ENCODE measurements at places on chromosomes 12 and 14.
A peak's percentile ranks its signal among the peaks of the same experiment; 100 is the strongest.

- DNase-seq, result no peak
Measured at GRCh38 chr12:46259071-46259470, 9.8 kb downstream of the SLC38A1 start.

DNA sequence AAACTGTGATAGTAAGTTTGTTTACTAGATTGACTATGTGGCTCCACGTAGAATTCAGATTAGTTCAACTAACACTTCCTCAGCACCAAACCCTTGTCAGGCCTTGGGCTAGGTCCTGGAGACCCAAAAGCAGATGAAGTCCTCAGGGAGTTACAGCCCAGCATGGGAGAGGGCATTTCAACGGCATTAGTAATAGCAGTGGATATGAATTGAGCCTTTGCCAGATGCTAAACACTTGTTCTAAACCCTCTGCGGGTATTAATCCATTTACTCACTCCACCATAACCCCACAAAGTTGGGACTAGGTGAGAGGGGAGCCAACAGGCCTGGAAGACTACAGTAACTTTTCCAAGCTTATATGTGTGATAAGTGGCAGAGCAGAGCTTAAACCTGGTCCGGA lies 714.6 kb downstream of the DIO2 start:
- DNase-seq, result no peak

DNA sequence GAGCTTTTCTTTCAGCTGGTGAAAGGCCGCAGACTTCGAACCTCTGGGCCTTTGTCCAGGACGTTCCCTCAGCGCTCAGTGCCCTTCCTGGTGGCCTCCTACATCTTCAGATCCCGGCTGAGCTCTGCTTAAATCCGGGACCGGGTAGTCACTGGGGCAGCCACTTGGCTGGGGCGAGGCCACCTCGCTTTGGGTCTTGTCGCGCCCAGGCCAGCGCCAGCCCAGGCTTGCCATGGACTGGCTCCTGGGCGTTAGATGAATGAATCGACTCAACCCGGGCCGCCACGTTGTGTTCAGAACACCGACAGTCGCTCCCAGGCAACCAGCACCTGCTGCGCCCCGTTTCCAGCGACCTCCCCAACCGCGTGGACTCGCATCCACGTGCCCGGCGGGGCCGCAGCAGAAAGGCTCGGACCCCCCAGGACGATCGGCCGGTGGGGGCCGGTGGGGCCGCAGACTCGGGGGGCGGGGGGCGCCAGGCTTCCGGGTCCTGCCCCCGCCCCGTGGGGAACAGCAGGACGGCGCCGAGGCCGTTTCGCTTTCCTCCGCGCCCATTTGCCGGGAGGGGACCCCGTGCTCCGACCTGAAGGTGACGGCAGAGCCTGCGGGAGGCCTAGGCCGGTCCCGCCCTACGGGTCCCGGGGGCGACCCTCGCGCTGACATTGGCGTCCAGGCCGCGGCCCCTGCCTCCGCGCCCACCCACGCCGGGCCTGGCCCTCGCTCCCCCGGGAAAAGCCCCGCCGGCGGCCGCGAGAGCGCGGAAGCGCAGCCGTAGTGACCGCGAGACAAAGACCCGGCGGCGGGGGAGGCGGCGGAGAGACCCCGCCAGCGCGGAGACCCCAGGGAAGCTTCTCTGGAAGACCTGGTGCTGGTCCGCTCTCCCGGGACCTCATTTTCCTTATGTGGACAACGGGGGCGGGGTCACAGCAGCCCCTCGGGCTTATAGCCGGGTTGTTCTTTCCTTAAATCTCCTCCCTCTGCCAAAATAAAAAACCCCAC lies 37.3 kb upstream of the RCOR1 start:
- DNase-seq, result no peak

GRCh38 chr14:97262336-97262735 lies 465.2 kb downstream of the VRK1 start:
- DNase-seq, result no peak

- no peak for DNase-seq
Measured at GRCh38 chr12:96321941-96322340, 78.3 kb downstream of the CDK17 start.

- peak; percentile 62 for DNase-seq
Measured at GRCh38 chr14:75427482-75428229, at the start of gene JDP2. TSS of gene JDP2 (plus strand) at chr14:75428022. CDS start at chr14:75437921, 9,899 bp downstream.

- no peak for DNase-seq
Measured at GRCh38 chr14:104307627-104308401, 169.4 kb downstream of the KIF26A start.

- no peak for DNase-seq
Measured at GRCh38 chr12:45577844-45578399, 151.6 kb upstream of the ARID2 start.

DNA sequence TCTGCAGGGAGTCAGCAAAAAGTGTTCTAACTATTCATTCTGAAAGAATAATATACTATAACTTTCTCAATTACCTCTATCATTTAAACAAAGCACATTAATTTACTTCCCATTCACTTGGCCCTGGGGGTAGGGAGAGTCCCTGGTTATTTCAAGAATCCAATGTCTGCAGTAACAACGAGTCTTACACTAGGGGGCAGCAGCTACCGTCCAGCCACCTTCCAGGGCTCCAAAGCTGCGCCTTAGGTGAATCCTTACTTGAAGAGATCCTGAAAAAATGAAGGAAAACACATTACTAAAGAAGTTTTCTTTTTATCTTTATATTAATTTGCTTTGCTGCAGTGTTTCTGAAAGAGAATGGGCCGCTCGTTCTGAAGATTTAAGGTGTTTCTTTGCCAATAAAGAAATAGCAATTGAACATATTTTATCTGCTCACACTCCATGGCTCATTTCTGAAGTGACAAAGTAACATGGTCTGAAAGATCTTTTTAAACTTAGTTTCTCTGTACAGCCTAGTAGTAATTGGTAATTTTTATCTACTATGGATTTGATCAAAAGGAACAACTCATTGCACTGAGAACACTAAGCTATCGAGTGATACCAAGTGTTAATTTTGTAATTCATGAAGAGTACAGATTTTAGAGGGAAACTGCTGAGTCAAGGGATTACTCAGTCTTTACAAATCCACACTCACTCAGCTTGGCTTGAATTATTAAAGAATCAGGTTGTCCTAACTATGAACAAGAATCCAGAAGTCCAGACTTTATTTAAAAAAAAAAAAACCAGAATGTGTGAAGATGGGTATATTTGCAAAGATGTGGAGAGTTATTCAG lies 27.6 kb downstream of the BHLHE41 start:
- peak; percentile 76 for DNase-seq

GRCh38 chr12:5391653-5392052 lies 40.3 kb upstream of the NTF3 start:
- DNase-seq, result no peak

DNA sequence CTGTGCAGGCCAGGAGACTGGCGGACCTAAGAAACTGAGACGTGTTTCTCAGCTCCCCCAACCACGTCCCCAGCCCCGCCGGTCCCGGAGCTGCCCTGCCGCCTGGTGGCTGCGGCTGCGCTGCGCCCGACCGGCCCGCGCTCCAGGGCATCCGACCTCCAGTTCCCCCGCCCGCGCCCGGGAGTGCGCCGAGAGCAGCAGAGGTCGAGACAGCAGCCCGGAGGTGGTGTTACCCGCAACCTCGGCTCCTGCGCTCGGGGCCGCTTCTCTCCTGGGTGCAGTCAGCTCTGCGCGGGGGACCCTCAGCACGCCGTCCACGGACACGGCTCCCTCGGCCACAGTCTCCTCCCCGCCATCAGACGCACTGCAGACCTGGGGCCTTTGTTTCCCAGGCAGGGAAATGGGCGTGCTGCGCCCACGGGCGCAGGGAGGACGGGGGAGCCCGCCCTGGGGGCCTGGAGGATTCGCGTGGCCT lies 21.6 kb upstream of the GPR132 start:
- peak; percentile 58 for DNase-seq

GRCh38 chr12:107126796-107127481 lies 33.6 kb upstream of the CRY1 start:
- DNase-seq, result peak; percentile 9

- DNase-seq, result no peak
Measured at GRCh38 chr12:78431931-78432330, 432.6 kb upstream of the SYT1 start.

GRCh38 chr12:92442782-92443181 lies 260.0 kb upstream of the PLEKHG7 start:
- DNase-seq, result no peak

DNA sequence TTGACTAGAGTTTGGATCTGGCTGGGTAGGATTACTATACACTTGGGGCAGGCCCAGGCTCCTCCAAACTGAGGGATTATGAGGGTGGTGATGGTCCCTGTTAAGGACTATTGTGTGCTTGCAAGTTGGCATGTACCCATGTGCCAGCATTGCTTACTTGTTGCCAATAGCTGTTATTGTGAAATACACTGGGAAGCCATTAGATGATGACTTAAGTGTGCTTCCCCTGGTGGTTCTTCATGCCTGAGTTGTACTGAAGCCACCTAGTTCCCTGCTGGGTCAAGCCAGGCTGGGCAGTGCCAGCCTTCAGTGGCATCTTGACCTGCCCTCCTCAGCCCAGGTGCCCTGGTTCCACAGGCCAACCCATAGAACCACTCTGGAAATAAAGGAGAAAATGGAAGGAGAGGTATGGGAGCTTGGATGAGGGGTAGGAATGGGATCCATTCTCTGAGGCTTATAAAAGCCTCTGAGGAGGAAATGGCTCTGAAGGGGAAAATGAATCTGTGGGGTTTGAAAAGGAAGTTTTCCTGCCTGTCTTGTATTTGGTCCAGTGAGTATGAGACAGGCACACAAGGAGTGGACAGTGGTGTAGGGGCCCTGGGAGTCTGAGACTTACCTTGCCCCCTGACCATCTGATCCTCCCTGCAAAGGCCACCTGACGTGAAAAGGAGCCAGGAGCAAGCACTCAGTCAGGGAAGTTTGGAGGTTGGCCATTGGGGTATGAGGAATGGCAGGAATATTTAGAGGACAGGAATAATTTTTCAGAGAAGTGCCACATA lies 724 bp downstream of the LTB4R start:
- DNase-seq, result no peak

DNA sequence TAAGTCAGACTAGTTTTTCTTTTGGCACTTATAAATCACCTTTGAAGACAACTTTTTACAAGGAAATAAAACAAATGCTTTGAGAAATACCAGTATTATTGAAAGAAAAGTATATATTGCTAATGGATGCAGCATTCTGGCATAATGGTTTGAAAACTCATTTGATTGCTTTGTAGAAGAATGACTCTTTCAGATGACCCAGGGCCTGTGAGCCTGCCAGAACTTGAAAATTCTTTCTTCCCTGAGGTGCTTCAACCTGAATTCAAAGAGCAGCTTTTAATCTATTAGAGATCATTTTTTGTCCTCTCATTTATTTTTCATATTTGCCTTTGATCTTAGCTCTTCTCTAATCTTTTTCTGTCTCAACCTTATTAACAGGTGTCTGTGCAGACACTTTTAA lies 87.4 kb downstream of the LRRK2 start:
- no peak for DNase-seq

- no peak for DNase-seq
Measured at GRCh38 chr12:40559865-40560264, 132.4 kb upstream of the CNTN1 start.

GRCh38 chr12:113146999-113147398 lies 2.5 kb upstream of the CFAP73 start:
- DNase-seq, result no peak

Data from H4 (cell line).